ENCODE measurements at places on chromosomes 16 and 17.

DNA sequence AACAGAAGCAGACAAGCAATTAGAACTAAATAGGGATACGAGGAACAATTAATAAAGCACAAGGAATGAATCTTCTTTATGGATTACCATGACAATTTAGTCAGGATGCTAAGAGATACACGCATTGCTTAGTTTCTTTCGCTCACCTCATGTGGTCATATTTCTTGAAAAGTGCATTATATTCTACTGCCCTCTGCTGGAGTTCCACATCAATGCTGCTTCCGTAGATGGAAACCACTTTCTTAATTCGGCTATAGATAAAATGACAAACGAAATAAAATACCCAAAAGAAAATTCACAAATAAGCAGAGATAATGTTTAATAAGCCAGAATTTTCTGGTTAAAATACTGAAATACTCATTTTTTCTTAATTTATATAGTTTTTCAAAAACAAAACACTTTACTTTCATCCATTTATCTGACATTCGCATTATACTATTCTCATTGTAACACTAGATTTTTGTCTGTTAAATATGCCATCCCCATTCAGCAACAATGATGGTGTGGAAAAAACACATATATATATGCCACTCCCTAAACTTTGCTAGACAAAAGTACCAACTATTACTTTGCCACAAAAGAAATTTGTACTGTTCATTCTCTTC is 22.0 kb upstream of the PHLPP2 start:
- no peak for DNase-seq

GRCh38 chr17:79976451-79976850 is 59.2 kb downstream of the TBC1D16 start:
- DNase-seq: no peak

DNA sequence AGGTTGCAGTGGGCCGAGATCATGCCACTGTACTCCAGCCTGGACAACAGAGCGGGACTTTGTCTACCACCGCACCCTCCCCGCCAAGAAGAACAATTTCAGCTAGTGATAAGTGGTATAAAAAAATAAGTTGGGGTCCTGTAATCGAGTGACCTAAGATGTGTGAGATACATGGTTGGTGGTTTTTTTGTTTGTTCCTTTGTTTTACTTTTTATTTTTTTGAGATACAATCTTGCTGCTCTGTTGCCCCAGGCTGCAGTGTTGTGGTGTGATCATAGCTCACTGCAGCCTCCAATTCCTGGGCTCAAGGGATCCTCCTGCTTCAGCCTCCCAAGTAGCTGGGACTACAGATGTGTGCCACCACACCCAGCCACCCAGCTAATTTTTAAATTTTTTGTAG is 58.7 kb downstream of the PITPNC1 start:
- DNase-seq: no peak

DNA sequence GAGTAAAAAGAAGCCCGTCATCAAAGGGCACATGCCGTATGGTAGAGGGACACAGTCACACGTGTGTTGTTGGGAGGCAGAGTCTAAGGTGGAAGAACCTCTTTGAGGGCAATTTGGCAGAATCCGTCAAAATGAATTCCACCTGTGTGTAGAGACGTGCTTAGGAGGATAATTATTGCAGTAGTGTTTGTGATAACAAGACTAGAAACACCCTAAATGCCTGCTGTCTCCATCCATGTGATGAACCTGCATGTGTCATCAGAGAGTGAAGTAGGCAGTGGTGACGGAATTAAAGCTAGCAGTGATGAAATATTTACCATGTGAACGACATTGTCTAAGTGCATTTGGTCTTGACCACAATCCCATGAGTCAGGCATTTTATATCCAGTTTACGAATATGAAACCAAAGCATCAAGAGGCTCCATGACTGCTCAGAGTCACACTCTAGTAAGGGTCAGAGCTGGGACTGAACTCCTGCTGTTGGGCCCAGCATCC is 61.3 kb upstream of the ADORA2B start:
- no peak for DNase-seq

DNA sequence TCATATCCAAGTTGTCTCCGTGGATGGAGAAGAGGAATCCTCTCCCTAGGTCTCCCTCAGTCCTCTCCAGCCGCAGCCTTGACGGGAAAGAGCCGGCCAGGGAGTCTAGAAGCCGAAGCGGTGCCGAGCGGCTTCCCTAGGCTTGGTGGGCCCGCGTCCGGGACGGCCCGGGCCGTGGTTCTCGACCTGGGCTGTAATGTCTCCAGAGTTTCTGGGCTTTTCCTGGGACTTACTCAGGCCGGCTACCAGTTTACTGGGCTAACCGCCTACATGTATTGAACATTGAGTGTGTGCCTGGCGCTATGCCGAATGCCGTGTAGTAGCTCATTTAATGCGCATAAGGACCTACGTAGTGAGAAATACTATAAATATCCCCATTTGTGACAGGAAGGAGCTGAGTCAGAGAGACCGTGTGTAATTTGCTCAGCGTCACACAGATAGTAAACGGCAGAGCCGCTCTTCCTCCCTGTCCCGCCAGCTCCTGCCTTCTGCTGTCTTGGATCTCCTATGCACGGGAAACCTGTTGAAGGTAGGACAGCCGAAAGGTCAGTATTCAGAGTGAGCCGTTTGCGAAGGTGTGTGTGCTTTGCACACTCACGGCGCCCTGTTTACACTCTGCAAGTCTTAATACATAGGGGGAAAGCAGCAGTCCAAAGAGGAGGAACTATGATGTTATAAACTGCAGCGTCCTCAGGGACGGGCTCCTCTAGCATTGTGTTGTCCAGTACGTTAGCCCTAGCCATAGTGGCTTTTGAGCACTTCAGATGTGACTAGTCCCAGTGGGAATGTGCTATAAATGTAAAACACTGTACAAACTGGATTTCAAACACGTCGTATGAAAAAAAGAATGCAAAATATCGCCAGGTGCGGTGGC is 723 bp upstream of the SPAG5 start:
- peak; percentile 36 for DNase-seq

GRCh38 chr16:86067936-86068335 is 169.0 kb downstream of the IRF8 start:
- no peak for DNase-seq

GRCh38 chr16:58451265-58451689 is 48.7 kb upstream of the NDRG4 start:
- no peak for DNase-seq

- no peak for DNase-seq
Observed at GRCh38 chr17:41301204-41301790, 1.4 kb downstream of the KRTAP29-1 start.

DNA sequence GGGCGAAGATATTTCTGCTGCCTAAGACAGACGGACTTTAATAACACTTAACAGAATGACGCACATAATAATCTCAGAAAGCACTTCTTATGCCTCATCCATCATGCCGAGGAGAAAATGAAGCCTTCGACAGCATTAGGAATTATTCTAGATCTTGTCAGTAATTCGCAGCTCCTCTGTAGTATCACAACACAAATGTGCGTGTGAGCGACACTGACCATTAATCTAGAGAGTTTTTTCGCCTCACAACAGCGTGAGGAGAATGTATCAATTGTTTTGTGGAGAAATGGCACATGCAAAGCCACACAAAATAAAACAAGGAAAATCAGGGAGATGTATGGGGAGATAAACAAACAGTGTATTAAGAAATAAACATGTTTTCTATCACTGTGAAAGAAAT is 410.2 kb upstream of the PSMD7 start:
- no peak for DNase-seq

DNA sequence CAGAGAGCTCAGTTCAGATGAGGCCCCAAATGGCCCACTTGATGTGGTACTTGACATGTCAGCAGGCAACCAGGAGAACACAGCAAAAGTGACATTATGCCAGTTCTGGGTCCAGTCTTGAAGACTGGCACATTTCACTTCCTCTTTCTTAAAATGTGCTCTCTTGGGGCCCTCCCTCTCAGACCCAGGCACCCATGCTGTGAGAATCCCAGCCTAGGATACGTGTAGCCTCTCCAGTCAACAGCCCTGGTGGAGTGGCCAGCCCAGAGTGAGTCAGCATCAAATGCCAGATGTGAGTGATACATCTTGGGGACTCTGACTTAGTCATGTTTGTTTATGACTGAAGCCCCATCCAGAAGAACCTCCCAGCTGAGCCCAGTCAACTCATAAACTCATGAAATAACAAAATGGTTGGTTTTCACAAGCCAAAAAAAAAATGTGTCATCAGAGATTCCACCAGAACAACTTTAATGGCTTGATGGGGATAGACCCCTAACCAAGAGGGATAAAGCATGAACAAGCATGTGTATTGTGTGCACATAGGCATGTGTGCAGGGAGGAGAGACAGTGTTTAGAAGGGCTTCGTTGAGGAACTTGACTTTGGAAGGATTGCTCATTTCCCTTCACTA is 82.5 kb upstream of the TNRC6C start:
- DNase-seq: no peak

- no peak for DNase-seq
Observed at GRCh38 chr16:67860589-67861398, 12.1 kb upstream of the EDC4 start.

- DNase-seq: no peak
Observed at GRCh38 chr16:13885700-13886099, 34.3 kb upstream of the ERCC4 start.

DNA sequence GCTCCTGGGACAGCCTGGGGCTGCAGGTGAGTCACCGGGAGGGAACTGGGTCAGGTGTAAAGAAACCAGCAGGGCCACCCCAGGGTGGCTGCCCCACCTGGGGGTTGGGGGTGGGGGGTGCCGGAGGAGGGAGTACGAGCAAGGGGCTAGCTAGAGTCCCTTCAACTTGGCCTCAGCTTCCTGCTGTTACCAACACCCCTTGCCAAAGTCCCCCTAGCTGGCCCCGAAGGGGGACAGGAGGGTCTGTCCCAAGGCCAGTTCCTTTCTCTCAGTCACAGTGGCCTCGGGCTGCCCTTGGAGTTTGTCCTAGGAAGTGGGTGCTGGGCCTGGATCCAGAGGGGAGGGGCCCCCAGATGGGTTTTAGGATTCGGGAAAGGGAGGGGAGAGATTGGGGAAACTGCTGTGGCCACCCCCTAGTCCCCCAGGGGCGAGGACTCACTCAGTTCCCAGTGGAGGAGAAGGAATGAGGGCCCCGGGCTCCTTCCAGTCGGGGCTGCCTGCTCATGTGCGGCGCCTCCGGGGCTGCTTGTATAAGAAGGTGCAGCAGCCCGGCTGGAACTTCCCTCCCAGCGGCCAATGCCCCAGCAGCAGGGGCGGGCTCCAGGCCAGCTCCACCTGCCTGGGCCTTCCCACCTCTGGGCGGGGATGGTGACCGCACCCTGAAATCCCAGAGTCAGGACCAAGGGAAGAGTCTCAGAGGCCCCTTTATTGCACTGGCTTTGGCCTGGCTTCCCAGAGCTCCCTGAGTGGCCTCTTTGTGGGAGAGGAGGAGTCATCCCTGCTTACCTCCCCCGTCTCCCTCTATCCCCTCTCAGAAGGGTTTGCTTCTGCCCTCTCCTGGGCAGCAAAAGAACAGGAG is 7.3 kb downstream of the ARHGAP27 start:
- DNase-seq: no peak

GRCh38 chr16:85148931-85149330 is 36.7 kb upstream of the CIBAR2 start:
- DNase-seq: no peak

GRCh38 chr17:69300222-69300621 is 26.7 kb downstream of the ABCA5 start:
- no peak for DNase-seq

- DNase-seq: no peak
Observed at GRCh38 chr17:21459536-21459935, 83.4 kb downstream of the KCNJ12 start.

DNA sequence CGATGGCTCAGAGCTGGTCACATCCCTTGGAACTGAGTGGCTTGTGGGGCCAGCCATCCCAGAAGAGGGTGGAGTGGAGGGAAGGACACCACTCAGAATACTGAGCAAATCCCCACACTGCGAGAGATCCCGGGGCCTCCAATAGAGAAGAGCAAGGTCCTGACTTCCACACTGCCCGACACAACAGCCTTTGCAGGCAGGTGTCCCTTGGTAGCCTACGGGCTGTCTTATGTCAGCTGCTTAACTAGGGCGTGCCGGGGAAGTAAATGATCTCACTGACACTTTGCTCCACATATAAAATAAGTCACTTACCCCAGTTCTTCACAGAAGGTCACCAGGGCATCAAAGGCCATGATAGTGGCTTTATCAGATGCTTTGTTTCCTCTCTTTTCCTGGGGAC is 16.1 kb downstream of the RECQL5 start:
- no peak for DNase-seq

- DNase-seq: no peak
Observed at GRCh38 chr17:42845918-42846593, 1.7 kb downstream of the AOC2 start.

DNA sequence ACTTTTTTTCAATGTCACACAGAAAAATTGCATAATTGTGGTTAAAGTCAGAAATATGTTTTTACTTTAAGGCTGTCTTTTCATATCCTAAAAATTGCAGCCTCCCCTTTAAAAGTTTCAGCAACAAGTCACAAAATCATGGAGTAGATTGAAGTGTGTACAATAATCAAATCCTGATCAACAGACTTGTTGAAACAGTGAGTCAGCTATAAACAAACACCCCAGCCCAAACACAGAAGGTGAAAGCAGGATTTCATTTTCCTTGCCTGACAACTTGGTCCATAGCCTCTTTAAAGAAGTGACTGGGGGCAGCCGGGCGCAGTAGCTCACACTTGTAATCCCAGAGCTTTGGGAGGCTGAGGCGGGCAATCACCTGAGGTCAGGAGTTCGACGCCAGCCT is 59.9 kb downstream of the WNT3 start:
- no peak for DNase-seq

- DNase-seq: no peak
Observed at GRCh38 chr16:50040018-50040417, 15.0 kb downstream of the CNEP1R1 start.

- no peak for DNase-seq
Observed at GRCh38 chr16:56603589-56603988, 4.8 kb upstream of the MT2A start.

- no peak for DNase-seq
Observed at GRCh38 chr17:41779954-41780353, 6.6 kb downstream of the JUP start.

DNA sequence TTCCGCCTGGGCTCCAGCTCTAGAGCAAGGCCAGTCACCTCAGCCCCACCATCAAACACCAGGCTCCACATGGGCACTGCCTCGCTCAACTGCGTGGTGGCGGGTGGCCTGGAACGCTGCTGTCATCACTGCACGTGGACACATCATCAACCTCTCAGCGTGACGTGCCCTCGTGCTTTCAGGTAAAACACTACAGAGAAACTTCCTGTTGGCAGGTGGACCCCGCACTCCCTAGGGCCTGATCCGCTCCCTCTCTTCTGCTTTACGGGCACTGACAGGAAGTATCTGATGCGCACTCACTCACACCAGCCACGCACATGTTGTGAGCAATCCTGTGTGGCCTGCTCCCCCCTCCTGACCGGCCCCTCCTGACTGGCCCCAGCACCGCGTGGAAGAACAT is 87.4 kb downstream of the ANKRD11 start:
- no peak for DNase-seq

DNA sequence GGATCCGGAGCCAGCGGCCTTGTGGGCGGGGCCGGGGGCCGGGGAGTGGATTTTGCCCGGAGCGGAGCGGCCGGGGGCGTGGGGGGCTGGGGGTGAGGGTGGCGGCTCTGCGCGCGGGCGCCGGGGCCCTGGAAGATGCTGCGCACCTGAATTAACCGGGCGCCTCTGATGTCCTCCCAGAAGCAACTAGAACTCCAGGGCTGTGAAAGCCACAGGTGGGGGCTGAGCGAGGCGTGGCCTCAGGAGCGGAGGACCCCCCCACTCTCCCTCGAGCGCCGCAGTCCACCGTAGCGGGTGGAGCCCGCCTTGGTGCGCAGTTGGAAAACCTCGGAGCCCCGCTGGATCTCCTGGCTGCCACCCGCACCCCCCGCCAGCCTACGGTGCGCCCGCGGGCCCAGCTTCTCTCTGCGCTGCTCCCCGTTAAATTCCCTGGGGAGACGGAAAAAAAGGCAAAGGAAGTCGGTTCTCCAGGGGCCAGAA is 549 bp downstream of the SLC26A11 start:
- DNase-seq: no peak

All from stimulated activated CD8-positive, alpha-beta memory T cell treated with anti-CD3 and anti-CD28 coated beads, Interleukin-2, amount 100 ng/mL, for 1 hour (primary cell).